ENCODE measurements at places on chromosomes 5 and 9.

- DNase-seq: no peak
Measured at GRCh38 chr5:177313561-177314259, 2.0 kb upstream of the MXD3 start.

DNA sequence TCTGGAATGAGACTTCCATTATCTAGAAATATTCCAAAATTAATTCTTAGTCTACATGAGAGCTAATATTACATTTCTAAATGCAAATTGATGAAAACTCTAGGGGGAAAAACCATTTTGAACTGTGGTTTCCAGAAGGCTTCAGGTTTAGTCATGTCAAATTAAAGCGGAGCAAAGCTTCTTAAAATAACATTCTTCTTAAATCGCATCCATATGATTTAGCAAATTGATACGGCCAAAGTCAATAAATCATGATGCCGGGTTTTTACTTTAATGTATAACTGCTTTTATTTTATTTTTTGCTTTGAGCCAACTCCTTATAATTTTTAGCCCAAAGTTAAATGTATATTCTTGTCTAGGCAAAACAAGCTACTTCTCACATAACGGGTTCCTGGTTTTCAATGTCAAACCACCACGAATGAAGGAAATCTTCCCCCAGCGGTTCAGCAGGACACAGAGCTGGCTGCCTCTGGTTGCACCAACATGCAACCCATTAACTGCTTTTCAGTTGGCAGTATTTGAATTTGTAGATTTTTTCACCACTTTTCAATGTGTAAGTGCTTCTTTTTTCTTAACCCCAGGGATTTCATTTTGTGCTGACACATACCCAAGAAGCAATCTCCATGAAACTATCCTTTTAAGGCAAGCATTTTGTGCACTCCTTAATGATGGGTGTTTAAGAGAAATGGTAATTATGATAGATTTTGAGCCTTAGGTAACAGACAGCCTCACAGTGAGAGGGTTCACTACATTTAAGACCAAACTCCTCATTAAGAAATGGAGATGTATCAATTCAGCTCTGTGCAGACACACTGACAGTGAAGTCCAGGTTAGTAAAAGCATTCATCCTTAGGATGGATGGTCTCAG, 35.5 kb downstream of the EFNA5 start:
- DNase-seq: no peak

DNA sequence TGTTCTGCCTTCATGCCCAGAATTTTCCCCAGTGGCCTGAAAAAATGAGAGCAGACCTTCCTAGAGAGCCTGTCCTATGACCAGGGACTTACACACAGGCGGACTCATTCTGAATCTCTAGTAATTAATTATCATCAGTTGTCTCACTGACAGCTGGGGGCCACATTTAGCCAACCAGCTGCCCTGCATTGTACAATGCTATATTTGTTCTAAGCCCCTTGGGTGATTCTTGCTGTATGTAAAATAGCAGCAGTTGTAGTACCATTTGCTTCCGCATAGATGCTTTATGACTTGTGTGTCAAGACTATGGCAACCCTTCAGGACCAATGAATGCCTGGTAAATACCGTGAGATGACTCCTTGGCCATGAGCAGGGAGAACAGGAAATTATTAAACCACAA, 415.4 kb upstream of the SEMA6A start:
- no peak for DNase-seq

DNA sequence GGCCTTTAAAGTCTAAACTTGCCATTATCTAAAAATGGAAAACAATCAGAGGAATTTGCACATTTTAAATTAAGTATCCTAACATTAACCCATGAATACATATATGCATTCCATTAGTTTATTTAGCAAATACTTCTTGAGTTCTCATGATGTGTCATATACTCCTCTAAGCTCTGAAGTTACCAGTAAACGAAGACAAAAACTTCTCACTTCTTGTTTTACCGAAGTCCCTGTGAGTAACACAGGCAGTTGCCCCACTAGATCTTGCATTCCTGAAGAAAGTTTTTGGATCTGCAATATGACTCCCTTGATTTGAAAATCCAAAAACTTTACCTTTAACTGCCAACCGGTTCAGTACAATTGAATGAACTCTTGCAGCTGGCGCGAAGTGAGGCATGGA, 439.0 kb upstream of the MPDZ start:
- DNase-seq: no peak

DNA sequence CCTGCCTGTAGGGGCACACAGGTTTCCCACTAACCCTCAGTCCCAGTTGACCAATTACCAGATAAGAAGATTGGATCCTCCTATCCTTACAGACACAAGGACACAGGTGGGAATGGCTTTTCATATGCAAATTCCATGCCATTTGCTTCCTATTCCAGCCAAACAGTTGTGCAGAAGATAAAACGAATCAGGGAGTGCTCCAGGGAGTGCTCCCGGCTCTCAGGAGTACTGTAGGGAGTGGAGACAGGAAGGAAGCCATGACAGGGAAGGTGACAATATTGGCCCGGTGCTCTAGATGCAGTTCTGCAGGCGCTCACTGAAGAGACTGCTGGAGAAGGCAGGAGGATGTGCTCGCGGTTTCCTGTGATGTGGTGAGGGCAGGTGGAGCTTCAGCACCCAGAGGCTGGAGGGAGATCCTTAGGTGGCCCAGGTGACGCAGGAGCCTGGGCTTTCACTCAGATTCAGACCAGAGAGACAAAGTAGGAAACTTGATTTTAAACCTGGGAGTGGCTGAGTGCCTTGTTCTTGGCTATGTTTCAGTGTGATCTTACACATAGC, 260.0 kb downstream of the AUH start:
- DNase-seq: peak; percentile 29

GRCh38 chr9:81694541-81694940, 5.2 kb upstream of the TLE1 start:
- DNase-seq: no peak

Measured in activated CD4-positive, CD25-positive, alpha-beta regulatory T cell treated with anti-CD3 and anti-CD28 coated beads, Interleukin-2, amount 50 U/mL, for 16 hours (primary cell).